H54 (cell line): ENCODE measurements at places on chromosomes 6 and 20.
A peak's percentile ranks its signal among the peaks of the same experiment; 100 is the strongest.

DNA sequence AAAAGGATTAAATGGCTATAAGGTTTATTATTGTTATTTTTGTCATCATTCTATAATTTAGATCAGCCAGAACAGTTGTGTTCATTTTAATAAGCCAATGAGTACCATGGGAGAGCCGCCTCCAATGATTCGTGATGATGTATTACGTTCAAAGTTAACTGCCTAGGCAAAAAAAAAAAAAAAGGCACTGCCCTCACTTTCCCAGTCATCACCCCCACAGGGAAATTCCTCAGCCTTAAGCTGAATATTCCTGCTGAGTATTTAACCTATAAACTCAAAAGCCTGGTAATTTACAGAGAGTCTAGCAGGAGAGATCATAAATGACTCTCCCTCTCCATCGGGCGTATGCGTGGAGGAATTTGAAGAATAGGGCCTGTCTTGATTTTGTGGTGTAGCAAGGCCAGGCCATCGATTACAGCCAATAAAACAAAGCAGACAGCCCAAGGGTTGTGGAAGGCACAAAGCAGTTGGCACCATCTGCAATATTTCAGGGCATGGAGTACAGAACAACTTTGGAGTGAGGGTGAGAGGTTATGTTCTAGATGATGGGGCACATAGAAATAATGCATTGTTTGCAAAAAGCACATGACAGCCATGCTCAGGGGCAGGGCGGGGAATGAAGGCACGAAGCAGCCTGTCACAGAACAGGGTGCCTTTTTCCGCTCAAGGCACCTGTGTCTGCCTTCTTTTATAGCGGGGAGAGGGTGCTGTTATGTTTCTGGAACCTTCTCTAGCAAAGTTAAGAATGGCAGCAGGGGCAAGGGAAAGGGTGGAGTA, 138.2 kb upstream of the DTNBP1 start:
- no peak for DNase-seq

GRCh38 chr20:46206025-46206424, 87.9 kb downstream of the CD40 start:
- DNase-seq, result peak; percentile 98

- no peak for DNase-seq
These were observed 108.8 kb upstream of the PMEPA1 start for GRCh38 chr20:57818418-57819181.

DNA sequence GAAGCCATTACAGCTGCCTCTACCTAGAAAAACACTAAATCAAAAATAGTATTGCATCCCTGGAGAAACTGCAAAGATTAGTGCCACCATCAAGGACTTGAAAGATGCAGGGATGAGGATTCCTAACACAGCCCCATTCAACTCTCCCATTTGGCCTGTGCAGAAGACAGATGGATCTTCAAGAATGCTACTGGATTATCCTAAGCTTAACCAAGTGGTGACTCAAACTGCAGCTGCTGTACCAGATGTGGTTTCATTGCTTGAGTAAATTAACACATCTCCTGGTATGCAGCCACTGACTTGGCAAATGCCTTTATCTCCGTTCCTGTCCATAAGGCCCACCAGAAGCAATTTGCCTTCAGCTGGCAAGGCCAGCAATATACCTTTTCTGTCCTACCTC, 117.4 kb downstream of the TBC1D32 start:
- no peak for DNase-seq

- no peak for DNase-seq
These were observed 141.9 kb downstream of the PDE7B start for GRCh38 chr6:135993361-135993760.

DNA sequence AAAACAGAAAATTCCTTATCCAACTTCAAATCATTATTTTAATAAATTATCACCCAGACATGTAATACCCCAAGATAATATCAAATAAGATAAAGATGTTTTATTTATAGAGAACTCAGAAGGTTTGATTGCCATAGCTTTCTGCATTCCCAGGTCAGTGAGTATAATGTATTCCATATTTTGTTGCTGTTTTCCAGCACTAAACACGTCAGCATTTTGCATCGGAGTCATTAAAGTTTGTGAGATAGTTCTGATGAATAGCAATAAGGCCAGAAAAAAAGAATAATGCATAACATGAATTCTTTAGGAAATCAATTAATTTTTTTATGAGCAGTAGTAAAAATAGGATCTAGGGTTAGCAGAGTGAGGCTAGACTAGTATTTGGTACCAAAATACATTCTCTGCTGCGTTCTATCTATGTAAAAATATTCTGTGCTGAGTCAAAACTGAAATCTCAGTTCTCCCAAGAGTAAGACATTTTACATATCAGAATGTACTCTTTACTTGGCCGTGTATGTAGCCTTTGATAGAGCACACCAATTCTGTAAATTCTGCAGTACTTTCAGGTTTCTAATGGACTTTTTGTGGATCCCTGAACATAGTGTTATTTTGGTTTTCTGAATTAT, 269.9 kb upstream of the AGPAT4 start:
- no peak for DNase-seq

DNA sequence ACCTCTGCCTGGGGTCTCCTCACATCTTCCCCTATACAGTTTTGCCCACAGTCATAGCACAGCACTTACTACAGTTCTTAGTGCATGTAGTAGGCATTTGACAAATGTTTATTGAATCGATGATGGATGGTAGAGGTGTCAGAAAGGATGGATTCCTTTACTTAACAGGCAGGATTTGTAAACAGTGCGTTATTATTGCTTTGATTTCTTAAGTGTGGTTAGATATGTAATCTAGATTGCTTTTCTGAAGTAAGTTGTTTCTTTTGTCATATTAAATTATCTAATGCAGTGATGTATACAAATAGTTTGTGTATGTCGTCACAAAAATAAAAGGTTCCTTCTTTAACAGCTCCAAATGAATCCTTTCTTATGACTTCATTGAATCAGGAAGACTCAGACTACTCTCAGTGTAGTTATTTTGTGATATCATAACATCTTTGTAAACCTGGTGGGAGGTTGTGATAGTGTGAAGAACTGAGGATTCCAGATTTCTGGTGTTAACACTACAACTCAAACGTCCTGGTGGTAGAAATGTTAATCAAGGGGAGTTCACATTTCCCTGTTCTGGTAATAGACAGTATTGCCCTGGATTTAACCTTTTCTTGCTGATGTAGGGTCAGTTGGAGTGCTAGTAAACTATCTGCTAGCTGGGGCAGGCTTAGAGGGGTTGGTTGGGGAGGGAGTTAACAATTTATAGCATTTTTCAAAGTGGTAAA, 87.7 kb downstream of the HIVEP1 start:
- no peak for DNase-seq

- DNase-seq, result no peak
These were observed 209.8 kb upstream of the FOXA2 start for GRCh38 chr20:22794200-22794599.

GRCh38 chr6:41427642-41428335, 92.4 kb downstream of the NCR2 start:
- peak; percentile 58 for DNase-seq

DNA sequence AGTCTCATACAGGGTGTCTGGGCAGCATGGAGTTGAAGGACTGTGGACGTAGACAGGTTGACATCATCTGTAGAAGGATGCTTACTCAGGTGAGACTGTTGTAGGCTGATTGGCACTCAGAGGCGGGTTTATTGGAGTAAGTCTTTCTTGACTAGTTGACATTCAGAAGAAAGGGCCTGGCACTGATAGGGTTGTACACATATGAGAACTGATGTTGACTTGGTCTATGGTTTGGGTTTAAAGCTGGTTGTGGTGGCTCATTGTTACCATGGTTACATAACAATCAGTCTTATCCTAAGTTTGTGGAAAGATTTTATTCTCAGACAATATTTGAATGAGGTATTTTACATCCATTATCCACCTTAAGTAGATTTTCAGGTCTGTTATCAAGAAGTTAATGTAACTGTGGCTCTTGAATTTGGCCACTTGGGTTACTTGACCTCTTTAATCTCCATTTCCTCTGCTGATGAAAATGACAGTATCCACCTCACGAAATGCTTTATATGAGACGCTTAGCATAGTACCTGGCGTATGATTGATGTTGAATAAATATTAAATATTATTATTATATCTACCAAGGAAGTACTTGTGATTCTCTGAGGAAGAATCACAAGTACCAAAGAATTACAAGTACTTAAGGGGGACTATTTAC, 109.3 kb downstream of the DNAH8 start:
- no peak for DNase-seq

DNA sequence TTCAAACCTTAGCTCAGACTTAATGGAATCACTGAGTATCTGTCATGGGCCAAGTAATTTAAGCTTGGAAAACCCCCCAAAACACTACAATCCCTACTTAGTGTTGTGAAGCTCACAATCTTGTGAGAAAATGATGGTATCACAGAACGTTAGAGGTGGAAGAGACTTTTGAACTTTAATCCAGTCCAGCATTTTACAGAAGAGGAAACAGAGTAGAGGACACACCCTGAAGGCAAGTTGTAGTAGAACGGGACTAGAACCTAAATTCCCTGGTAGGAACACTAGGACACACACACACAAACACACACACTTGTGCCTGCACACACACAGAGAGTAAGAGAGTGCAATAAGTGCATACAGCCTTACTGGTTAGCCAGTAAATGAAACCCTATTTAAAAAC, 50.2 kb upstream of the CAP2 start:
- no peak for DNase-seq

GRCh38 chr6:69005199-69005598, 370.1 kb downstream of the ADGRB3 start:
- no peak for DNase-seq

DNA sequence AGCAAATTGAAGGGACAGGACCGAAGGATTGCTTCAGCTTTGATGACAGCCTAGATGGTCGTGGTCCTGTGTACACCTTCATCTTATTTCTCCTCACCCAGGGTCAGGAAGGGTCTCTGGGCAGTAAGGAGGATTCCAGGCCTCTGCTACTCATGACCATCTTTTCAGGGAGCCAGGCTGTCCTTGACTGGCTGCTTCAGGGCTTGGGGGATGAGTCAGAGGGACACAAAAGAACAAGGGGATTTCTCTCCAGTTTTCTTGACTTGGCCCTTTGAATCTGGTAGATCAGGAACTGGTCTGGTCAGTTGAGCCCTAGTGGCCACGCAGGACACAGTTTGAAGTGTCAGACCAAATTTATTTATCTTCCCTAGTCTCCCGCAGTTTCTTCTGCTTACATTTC, 402.1 kb upstream of the CHD6 start:
- no peak for DNase-seq

GRCh38 chr20:48995589-48995988, 50.5 kb upstream of the CSE1L start:
- DNase-seq, result no peak

DNA sequence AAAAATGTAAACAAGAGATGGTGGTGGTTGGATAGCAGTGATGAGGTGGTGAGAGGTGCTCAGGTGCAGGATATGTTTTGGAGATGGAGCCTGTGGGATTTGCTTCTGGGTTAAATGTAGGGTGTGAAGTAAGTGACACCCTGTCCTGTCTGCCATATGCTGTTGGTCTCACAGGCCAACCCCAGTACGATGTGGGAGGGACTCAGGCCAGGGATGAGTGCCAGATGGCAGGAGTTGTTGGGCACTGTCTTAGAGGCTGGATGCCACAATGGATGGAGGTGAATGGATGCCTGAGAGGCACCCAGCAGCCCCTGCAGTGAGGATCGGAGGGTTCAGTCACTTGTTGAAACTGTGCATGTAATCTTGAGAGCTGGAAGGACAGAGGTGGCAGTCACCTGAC, 259.3 kb downstream of the NRN1 start:
- no peak for DNase-seq

- DNase-seq, result peak; percentile 61
These were observed 309.3 kb downstream of the PRL start for GRCh38 chr6:21987501-21987957.
